ENCODE measurements at places on chromosomes 16 and 17. TPM values are rescaled to one million over a fixed set of nuclear protein-coding genes. Genes with fewer than 3 reads are reported as not detected.

Gene KRTAP4-7
- not detected for total RNA-seq

Gene ZFHX3
- total RNA-seq = 0.79 TPM

Gene ZG16
- total RNA-seq = not detected

Gene SEC14L5
- 0.09 TPM for total RNA-seq

DNA sequence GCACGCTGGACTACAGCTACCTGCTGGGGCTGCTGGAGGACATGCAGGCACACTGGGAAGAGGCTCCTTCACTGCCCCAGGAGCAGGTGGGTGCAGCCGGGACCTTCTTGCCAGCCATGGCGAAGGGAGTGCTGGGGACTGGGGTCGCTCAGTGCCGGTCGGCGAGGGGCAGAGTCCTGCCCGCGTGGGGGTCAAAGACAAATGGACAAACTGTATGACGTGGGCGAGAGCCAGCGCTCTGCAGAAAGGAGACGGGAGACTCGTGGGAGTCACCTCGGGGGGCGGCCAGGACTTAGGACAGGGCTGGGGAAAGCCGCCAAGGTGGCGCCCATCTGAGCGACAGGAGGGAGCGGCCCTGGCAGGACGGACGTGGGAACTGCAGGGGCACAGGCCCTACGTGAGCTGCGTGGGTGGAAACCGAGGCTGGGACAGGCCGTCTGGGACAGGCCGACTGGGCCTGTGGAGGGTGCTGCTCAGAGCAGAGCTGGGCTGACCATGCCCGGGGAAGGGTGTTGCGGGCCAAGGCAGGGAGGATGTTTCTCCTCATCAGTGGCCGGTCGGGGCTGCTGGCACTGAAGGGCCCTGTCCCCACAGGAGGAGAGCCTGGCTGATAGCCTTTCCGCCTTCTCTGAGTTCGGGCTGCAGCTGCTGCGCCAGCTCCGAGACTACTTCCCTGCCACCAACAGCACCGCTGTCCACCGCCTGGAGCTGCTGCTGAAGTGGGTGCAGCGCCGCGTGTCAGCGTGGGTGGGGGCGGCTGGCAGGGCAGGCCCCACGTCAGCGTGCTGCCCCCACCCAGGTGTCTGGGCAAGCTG, 8.0 kb downstream of the TSR3 start:
- no peak for DNase-seq

DNA sequence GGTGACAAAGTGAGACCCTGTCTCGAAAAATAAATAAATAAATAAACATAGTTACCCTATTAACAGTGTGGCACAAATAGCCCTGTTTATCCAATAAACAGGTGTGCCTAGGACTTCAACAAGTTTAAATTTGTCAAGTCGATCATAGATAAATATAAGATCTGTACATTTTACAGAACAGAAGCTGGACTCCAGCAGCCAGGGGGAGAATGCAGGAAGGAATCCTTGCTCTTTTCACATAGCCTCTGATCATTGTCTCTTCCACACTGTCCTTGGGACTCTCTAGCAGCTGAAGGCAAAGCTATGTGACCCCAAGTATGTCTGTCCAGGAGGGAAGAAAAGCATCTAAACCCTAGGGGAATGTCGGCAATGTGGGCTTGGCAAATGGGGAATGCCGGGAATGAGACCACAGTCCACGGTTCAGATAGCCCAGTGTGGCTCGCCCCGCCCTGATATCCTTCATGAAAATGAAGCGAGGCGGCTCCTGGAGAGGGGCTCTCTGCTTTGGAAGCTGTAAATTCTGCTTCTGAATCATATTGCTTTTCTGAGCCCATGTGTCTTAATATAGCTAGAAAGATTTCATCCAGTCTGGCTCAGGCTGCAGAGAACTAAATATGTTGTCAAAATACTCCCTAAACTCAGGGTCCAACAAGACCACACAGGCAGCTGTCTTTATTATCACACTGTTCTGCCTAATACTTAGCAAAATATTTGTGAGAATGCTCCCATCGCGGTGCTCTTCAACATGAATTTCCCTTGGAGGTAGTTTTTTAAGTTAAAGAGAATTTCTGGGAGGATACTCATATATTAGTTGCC, 24.9 kb upstream of the GRB2 start:
- DNase-seq = peak; percentile 88

DNA sequence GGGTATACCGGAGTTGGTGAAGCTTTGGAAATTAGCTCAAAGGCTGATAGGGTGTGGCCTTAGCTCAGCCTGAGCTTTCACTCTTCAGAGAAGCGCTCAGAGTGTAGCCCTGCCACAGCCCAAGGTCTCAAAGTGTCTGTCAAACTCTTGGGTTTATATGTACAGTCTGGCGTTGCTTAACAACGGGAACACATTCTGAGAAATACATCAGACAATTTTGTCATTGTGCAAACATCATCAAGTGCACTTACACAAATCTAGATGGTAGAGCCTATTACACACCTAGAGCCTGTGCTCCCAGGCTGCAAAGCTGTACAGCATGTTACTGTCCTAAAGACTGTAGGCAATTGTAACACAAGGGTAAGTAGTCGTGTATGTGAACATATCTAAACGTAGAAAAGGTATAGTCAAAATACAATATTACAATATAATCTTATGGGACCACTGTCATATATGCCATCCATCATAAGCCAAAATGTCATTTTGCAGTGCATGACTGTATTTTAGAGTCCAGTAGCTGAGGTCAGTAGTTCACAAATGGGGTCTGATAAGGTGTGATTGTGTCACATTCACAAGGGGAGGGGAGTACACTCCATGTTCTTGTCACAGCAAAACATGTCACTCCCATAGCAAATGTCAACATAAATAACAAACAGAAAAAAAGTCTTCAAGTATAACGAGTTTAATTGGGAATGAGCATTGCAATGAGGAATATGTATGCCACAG, 20.6 kb downstream of the CHAD start:
- DNase-seq = no peak

DNA sequence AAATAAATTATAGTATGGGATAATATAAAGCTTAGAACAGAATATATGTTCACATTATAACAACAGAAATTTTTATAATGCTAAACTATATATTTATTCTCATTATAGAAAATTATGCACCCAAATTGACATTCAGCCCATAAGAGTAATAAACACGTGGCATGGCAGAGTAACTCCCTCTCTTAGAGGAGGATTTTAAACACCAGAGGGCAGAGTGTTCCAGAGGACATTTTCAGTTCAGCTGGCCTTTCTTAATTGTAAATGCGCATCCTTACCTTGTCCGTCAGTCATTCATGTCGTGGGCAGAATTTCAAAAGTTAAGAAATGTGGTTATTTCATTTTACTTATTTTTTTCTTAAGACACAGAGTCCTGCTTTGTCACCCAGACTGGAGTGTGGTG, 147.1 kb downstream of the TANC2 start:
- no peak for DNase-seq

- peak; percentile 54 for DNase-seq
These were observed 81.6 kb downstream of the CCDC182 start for GRCh38 chr17:57663326-57664070.

DNA sequence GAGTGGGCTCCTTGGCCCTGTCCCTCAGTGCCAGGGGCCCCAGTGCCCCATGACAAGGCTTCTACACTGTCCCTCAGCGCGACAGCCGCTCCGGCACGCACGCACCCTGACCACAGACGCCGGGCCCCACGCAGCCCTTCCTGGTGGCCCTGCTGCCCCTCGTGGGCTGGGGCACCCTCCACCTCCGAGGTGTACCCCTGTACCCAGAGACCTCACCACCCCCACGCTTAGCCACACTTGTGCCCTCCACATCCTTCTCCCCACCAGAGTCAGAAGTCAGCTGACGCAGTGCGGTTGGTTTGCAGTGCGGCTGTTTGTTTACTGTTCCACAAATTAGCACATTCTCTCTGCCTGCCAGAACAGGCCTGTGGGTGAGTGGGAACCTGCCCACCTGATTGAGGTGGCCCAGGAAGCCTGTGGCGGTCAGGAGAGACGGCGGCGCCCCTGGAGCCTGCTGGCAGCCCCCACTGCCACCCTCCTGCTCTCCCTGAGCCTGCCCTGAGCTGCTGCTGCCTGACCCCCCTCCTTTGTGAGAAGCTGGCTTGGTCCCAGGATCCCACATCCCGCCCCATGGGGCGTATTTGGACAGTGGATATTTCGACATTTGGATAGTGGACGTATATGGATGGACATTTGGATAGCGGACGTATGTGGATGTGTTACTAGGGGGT, 38.0 kb upstream of the CDH15 start:
- no peak for DNase-seq

DNA sequence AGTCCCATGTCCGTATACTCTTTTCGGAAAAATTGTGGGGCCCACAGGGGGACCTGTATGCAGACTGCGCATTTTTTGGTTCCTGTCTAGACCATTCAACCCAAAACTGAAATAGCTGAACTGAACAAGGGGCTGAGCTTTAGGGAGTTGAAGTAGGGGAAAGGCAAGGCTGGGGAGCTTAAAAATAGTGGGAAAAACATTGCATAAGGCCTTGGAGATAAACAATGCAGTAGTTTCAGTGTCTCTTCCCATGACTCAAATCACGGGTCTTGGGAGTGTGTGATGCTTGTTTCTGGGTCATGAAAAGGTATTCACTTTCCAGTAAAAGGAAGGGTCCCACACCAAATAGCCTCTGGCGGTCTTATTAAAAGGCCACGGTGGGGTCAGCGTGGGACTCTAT, 402.8 kb upstream of the SALL1 start:
- DNase-seq = no peak

DNA sequence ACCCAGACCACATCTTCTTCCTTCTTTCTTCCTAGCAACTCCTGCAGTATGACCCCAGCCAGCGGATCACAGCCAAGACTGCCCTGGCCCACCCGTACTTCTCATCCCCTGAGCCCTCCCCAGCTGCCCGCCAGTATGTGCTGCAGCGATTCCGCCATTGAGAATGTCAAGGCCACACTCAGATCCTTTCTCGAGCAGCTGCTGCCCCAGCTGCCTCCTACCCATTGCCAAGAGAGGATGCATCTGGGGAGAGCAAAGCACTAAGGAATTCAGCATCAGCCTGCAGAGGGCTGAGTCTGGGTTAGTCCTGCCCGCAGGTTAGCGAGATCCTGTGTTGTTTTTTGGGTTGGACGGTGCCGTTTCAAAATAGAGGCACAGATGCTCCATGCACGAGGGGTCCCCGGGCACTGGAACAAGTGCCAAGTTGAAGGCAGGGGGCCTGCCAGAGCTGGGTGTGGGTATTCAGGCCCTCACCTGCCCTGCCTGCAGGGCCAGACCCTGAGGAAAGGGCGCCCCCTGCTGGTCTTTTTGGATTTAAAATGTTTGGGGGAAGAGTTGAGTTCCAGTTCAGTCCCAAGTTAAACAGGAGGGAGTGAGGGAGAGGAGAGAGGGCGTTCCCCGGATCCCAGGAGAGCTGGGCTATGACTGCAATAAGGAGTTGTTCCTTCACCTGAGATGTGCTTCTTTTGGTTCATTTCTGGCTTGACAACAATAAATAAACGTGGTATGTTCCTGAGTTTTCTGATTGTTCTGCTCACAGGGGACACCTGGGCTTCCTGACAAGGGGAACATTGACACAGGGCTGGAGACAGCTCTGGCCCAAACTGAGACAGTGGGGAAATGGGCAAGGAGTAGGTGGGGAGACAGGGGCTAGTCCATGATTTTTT, 4.9 kb downstream of the CDK3 start:
- DNase-seq = peak; percentile 99

DNA sequence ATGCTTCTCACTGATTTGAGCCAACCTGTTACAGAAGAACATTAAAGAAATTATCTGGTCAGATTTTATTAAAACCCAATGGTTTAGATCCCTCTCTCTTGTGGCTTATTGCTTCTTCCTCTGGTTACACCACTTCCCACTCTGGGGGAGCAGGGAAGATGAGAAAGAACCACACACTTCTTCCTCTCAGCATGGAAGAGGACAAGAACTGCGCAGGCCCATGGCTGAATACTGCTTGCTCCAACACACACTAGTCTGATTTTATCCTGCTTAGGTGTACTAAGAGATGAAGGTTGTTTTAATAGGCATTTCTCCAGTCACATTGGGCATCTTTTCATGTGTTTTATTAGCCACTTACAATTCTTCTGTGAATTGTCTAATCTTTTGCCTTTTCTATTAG, 27.6 kb downstream of the MAP3K3 start:
- no peak for DNase-seq

GRCh38 chr17:11023639-11024479, 186.0 kb upstream of the PIRT start:
- no peak for DNase-seq

DNA sequence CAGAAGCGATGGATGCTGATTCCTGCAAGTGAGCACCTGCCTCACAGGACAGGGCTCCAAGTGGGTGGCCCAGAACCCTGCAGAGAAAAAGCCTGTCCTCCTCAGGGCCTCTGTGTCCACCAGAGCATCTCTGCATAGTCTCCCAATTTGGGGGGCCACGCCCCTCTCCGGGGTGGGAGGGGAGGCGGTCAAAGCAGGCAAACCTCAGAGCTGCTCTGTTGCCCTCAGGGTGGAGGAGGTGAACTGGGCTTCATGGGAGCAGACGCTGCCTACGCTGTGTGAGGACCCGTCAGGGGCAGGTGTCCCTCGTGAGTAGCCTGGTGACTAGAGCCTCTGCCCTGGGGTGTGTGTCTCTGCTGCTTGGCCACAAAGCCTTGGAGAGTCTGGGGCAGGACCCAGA, 19.3 kb downstream of the TRPV2 start:
- peak; percentile 68 for DNase-seq

DNA sequence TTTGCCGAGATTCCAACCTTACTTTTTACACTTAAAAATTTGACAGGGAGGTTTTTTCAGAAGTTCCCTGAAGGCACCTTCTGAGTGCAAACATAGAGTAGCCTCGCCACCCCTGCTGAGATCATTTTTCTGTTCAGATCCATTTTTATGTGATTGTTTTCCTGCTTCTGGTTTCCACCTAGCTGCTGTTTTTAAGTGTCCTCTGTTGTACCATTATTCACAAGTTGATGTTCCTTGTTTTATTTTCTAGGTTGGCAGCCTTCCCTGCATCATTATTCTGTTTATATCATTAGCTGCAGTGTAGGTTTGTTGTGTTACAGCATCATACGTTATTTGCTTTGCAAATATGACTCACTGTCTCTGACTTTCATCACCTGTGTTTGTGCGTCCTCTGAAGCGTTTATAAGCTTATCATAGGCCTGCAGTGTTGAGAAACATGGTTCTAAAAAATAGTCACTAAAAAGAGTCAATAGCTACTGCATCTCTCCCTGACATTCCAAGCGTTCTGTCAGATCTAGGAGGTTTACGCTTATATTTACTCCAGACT, 116.9 kb upstream of the CLEC3A start:
- no peak for DNase-seq

DNA sequence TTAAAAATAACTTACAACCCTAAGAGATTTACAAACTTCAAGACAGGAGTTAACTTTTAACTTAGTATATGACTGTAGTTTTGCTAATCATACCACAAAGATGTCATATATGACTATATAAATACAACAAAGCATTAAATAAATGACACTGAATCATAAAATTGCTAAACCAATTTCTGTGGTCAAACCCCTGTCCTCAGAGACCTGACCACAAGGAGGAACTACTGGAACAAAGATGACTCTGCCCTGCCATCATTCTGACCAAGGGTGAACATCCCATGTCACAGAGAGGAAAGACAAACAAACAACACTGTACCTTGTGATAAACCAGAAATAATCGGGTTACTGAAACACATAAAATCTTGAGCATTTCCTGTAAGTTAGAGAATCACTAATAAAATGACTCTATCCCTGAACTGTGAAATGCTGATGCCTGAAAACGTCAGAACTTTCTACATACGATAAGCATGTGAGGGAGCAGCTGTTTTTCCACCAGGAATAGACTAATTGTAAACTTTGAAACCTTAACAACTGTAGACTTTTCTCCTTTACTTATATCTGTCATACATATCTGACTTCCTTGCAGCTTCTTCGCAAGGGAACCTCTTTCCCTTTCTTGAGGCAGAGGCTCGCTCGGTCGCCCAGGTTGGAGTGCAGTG, 47.9 kb downstream of the WDR59 start:
- DNase-seq = no peak

Measured in endodermal cell (in vitro differentiated cells).